ENCODE measurements at places on chromosomes 1 and 21. TPM values are rescaled to one million over a fixed set of nuclear protein-coding genes. Genes with fewer than 3 reads are reported as not detected.

The DDR2 gene
- 289 TPM for total RNA-seq

The GRHL3 gene
- not detected for total RNA-seq

The FCRL1 gene
- total RNA-seq = not detected

The PSMB4 gene
- total RNA-seq = 427 TPM

The TAS1R1 gene
- total RNA-seq = under 0.01 TPM

GRCh38 chr1:244920911-244921761 lies 56.8 kb upstream of the HNRNPU start:
- peak; percentile 72 for DNase-seq

DNA sequence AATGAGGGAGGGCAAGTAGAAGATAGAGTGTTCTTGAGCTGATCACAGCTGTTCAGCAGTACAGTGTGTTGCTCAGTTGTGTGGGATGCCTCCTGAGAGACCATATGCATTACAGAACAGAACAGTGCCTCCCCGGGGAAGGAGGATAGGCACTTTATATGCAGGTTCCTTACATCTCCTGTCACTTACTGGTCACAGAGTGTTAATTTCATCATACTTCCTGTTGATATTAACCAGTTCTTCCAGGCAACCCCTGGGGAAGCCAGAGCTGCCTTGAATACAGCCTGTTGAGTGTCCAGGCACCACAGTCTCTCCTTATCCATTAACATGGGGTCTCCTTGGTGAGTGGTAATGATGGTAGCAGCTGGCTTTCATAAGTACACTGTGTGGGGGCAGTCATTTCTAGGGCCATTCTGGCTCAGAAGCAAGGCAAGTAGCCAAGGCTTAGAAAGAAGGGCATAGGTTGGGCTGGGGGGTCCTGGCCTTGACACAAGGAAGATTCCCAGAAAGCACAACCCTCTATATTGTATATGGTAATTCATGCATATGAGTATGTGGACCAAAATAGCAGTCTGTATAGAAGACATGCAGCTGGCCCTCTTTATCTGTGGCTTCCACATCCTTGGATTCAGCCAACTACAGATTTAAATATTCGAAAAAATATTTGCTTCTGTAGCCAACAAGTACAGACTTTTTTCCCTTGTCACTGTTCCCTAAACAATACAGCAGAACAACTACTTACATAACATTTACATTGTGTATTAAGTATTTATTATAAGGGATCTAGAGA lies 142.4 kb downstream of the ZP4 start:
- DNase-seq = no peak

GRCh38 chr1:6834366-6834765 lies 49.1 kb downstream of the CAMTA1 start:
- DNase-seq = no peak

GRCh38 chr1:168141871-168142385 lies 5.2 kb upstream of the GPR161 start:
- DNase-seq = no peak

GRCh38 chr1:200221614-200222282 lies 188.1 kb downstream of the ZNF281 start:
- no peak for DNase-seq

GRCh38 chr1:227948493-227949260 lies 945 bp upstream of the WNT9A start:
- no peak for DNase-seq

DNA sequence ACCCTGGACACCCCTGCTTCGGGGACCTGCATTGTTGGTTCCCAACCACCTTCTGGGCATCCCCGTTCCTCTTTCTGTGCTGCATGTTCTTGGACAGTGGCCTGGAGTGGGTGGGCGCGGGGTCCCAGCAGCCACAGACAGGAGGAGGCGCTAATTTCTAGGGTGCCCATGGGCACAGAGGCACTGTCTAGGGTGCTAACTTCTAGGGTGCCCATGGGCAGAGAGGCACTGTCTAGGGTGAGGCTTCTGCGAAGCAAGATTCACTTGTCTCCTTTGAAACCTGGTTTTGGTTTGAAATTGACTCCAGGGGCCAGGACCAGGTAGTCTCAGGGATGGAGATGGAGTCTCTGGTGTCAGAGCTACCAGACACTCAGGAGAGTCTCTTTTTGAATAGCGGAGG lies 815 bp upstream of the MEGF6 start:
- no peak for DNase-seq

GRCh38 chr1:32372149-32372756 lies 9.9 kb downstream of the TSSK3 start:
- no peak for DNase-seq
